Activated T-cell treated with anti-CD3 and anti-CD28 coated beads, Interleukin-2, amount 50 U/mL, for 24 hours (primary cell): ENCODE measurements at places on chromosomes 12 and 14.
A peak's percentile ranks its signal among the peaks of the same experiment; 100 is the strongest.

- DNase-seq: no peak
Observed at GRCh38 chr12:911191-911826, 38.2 kb downstream of the RAD52 start.

GRCh38 chr14:98896449-98896848 lies 375.5 kb downstream of the BCL11B start:
- no peak for DNase-seq

DNA sequence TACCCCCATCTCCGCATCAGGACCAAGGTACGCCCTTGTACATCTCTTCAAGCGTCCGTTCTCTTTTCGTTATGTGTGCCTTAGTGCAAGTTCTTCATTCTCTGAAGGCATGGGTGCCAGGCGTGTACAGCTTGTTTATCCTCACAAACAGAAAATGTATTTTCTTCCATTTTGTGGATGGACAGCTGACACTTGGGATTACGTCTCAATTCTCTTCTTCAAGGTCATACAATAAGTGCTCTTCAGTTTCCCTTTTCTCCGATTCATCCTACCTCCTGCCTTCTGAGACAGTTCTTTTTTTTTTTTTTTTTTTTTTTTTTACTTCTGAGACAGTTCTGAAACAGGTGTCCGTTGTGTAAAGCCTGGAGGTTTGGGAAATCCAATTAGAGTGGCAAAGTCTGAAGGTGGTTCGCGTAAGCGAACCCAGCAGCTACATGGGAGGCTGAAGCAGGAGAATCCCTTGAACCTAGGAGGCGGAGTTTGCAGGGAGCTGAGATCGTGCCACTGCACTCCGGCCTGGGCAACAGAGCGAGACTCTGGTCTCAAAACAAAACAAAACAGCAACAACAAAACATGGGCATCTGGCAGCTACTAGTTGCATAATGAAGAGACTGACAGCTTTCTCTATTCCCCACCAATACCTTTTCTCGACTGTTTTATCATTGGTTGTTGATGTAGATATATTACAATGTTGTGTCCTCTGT lies 734 bp downstream of the COX6A1 start:
- DNase-seq: no peak

GRCh38 chr14:90652626-90653025 lies 163.6 kb downstream of the TTC7B start:
- DNase-seq: no peak

GRCh38 chr14:91983588-91983987 lies 36.1 kb upstream of the FBLN5 start:
- no peak for DNase-seq

DNA sequence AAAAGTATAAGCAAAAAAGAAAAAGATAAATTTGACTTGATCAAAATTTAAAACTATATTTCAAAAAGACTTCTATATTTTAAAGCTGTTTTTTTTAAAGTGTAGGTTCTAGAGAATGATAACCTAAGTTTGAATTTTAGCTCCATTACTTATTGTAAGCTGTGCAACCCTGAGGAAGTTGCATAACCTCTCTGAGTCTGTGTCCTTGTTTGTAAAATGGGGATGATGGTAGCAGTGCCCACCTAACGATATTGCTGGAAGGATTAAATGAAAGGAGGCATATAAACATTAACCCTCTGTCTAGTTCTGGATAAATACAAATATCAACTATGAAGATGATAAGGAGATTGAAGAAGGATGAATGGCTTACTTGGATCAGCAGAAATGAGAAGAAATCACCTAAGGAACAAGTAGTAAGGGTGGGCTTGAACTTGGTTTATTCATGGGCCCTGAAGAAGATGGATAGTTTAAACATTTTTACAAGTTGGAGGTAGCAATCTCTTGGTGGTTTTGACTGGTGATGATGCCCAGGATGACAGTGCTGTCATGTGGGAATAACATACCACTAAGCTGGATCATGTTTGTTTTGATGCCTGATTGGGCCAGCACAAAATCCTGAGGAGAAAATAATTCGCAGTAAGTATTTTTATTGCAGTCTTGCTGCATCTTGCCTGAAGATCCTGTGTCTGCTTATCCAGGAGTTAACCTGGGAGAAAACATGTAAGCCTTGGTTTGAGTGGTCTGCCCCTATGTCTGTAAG lies 35.0 kb downstream of the TXNRD1 start:
- no peak for DNase-seq

DNA sequence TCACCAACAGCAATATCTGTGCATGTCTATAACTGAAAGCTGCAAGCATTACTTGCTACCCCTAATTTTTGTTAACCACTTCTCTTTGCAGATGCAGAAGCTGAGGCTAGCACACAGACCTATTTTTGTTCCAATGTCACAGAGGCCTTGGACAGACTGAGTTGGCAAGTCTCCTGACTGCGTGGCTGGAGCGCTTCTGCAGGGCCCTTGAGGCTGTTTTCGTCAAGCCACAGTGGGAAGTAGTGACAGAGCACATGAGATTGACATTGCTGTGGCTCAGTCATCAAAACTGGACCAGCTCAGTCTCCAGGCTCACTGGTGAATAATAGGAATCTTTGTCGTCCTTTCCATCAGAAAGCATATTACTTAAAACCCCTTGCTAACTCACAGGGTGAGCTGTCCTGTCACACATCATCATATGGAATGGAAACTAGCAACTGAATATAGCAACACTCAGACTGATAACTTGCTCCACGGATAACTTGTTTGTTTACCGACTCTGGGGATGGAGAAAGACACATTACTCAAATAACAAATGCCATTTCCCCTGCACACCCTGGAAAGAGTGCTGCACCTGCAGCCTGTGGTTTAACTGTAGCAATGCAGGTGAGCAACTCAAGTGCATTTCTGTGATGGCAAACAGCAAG lies 43.6 kb upstream of the DDX11 start:
- DNase-seq: no peak

- no peak for DNase-seq
Observed at GRCh38 chr12:127150956-127151355, 1116.0 kb upstream of the TMEM132C start.

GRCh38 chr12:110281549-110282299 lies 677 bp downstream of the ATP2A2 start:
- peak; percentile 73 for DNase-seq

- no peak for DNase-seq
Observed at GRCh38 chr14:101197595-101198397, 294.3 kb upstream of the RTL1 start.

DNA sequence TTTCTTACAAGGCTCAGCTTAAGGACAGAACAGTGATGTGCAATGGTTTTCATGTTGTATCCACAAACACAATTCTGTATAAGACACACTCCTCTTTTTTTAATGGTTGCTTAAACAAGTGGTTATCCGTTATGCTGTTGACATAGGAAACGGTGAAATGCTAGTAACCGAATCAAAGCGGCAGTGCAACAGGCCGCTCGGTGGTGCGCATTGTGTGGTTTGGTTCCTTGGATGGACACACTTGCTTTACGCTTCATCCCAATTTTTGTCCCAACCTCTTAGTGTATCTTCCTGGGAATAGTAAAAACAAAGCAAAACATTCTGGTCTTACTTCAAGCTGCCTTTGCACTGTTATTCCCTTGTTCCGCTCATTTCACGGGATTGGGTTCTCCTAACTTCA lies 650 bp upstream of the PTGER2 start:
- DNase-seq: no peak

GRCh38 chr12:133130808-133131128 lies 341 bp downstream of the ZNF10 start:
- DNase-seq: no peak

DNA sequence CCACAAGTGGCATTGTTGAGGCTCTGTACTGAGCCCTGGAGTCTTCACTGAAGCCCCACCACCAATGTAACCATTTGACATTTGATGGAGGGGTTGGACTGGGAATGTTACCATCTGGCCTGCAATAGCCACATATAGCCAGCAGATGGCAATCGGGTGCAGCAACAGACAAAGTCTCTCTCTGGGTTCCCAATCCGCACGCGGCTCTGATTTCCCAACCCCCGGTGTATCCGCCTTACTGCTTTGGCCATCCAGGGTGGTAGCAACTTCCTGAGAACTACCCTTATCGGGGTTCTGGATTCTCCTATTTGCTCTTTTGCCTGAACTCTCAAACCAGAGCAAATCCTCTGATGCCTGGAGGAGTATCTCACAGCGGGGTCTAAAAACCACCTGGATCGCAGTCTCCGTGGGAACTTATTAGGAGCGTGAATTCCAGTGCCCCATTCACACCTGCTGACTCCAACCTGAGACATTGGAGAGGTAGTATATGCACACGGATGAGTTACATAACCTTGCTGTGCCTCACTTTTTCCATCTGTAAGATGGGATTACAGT lies 14.2 kb downstream of the VRTN start:
- peak; percentile 77 for DNase-seq

DNA sequence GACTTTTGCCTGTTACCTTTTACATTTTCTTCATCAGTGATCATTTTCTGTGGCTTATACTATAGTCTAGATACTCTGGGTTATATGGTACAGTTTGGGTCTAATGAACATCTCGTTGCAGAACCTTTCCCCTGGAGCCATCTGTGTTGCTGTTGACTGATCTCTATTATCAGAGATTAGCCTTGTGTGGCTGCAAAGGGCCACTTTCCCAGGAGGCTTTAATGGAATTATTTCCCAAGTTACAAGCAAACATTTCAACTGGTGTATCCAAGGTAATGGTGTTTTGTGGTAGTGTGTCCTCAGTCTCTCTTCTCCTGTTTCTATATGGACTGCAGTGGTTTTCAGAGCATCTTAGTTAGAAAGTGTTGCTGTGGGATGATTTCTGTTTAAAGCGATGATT lies 25.9 kb downstream of the UTP20 start:
- no peak for DNase-seq

DNA sequence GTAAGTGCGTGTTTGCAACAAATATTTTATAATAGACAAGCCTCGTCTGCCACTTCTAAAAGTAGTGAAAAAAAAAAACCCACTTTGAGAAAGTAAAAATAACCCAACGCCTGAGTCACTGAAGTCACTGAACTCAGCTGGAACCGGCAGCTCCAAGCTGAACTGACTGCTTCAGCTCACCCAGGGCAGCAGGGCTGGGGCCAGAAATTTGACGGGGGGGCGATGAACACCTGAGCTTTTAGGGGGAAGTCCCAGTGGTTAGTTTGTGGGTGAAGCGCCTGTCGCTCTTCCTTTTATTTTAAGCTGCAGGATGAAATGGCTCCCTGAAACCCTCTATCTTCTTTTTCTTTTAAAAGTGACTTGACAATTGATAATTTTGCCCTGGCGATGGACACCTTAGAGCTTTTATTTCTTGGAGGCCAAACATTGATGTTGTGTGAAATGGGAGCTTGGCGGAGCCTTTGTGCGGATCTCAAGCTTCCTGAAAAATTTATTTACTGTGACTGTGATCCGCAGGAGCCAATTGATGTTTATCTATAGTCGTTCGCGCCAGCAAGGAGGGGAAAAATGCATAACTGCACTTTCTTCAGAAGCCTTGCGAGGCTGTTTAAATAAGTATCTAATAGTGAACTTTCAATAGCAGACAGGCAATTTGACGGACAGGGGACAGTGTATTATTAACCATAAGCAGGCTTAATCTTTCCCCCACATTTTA lies 173.2 kb upstream of the MYL2 start:
- DNase-seq: peak; percentile 40

GRCh38 chr14:50109342-50109741 lies 7.0 kb downstream of the VCPKMT start:
- no peak for DNase-seq

DNA sequence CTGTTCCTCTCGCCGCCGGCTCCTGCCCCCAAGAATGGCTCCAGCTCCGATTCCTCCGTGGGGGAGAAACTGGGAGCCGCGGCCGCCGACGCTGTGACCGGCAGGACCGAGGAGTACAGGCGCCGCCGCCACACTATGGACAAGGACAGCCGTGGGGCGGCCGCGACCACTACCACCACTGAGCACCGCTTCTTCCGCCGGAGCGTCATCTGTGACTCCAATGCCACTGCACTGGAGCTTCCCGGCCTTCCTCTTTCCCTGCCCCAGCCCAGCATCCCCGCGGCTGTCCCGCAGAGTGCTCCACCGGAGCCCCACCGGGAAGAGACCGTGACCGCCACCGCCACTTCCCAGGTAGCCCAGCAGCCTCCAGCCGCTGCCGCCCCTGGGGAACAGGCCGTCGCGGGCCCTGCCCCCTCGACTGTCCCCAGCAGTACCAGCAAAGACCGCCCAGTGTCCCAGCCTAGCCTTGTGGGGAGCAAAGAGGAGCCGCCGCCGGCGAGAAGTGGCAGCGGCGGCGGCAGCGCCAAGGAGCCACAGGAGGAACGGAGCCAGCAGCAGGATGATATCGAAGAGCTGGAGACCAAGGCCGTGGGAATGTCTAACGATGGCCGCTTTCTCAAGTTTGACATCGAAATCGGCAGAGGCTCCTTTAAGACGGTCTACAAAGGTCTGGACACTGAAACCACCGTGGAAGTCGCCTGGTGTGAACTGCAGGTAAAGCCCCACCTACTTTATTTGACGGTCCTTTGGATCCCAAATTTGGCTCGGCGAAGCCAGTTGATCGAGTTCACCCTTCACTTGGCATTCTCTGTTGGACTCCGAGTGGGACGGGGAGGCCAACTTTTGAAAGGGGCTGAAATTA lies 1.5 kb downstream of the WNK1 start:
- DNase-seq: peak; percentile 70

GRCh38 chr14:35343702-35344101 lies 51.5 kb downstream of the PSMA6 start:
- no peak for DNase-seq

GRCh38 chr14:94823556-94824341 lies 53.8 kb upstream of the GSC start:
- DNase-seq: no peak

DNA sequence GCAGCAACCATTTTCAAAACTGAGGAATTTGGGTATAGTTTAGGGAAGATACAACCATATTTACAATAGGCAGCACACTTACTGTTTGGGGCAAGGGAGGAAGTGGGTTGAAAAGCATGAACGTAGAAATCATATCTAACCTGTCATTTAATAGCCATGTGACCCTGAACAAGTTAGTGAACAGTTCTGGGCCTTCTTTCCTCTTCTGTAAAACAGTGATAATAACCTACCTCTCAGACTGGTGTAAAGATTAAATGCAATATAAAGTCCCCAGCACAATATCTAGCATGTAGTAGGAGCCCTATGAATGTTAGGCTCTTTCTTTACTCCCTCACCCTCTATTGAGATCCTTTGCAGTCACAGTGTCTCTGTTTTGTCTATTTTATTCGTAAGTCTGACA lies 33.5 kb downstream of the A2ML1 start:
- DNase-seq: no peak

DNA sequence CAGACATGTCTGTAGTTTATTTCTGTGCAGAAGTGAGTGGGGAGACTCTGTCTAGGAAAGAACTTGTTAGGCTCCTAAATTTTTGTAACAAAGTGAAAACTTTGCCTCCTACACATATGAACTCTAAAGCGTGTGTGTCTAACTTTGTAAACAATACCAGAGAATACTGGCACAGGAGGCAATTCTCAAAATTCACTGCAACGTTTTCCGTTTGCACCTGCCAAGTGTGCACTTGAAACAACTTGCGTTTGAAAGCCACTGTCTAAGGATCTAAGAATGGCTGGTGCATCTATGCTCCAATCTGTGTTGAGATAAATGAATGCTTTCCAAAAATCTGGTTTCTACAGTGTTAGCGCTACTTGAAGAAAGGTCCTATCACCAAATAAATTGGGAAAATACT lies 15.3 kb downstream of the GRIP1 start:
- no peak for DNase-seq

- DNase-seq: no peak
Observed at GRCh38 chr12:68870011-68870410, 62.0 kb downstream of the MDM2 start.
